Posterior cingulate gyrus (tissue), 11 donors: ENCODE measurements at places on chromosomes 3 and 15.

DNA sequence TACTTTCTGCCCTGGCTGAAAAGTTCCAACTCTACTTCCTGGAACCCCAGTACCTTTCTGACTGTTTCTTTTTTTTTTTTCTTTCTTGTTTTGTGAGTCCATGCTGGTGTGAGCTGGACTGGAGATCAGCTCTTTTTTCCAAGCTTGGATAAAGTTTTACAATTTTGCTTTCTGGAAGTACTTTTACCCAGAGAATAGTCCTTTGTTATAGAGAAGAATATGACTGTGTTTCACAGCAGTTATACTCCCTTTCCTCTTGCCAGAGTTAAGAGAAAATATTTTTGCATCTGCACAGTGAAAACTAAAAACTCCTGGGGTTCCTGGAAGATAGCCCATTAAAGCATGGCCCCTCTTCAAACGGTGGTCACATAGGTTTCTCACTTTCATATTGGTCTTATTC is 1100.6 kb downstream of the OTOL1 start:
- no peak for DNase-seq

DNA sequence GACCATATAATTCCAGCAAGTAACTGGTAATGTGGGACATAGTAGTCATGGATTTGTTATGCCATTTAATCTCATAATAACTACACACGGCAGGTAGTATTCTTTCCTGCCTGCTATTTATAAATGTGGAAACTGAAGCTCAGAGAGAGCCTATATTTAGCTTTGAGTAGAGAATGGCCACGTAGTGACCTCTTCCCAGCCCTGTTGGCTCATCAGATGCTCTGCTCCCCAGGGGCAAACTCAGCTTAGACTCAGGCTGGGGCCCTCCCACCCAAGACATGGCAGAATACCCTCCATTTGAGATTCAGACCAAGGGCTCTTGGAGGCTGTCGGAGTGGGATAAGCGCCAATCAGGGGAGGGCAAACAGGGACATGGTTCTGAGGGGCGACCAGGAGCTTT is 17.3 kb upstream of the HDAC11 start:
- DNase-seq, result peak; percentile 43

- no peak for DNase-seq
These were observed 44.3 kb upstream of the ACAD9 start for GRCh38 chr3:128835096-128835495.

DNA sequence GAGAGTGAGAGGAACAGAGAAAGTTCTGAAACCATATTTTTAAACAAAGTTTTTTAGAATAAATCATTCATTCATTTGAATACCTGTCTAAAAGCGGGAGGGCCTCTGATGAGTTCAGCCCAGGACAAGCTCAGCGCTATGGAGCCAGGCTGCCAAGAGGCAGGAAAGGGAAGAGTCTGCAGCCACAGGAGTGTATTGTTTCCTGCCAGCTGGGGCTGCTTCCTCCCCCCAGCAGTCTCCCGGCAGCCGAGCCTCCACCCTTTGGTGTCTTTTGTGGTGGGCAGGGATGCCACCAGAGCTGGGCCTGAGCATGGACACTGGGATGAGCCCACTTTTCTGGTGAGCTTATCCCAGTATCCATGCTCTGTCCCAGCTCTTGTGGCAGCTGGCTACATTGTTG is 199.5 kb upstream of the TPRG1 start:
- no peak for DNase-seq

DNA sequence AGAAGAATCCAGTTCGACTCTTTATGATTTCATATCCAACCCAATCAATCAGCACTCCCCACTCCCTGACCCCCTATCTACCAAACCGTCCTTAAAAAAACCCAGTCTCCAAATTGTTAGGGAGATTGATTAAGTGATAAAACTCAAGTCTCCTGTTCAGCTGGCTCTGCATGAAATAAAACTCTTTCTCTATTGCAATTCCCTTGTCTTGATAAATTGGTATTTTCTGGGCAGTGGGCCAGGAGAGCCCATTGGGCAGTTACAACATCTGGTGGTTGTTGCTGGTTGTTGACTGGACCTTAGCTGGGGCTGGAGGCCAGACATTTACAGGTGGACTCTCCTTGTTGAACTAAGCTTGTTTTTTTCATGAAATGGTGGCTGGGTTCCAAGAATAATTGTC is 642.3 kb downstream of the ROBO2 start:
- DNase-seq, result no peak

- peak; percentile 93 for DNase-seq
These were observed 246.8 kb upstream of the TOPAZ1 start for GRCh38 chr3:43994657-43995546.
